ENCODE measurements at places on chromosomes 4 and X. TPM values are rescaled to one million over a fixed set of nuclear protein-coding genes. Genes with fewer than 3 reads are reported as not detected.

The TLR7 gene
- 0.73 TPM for total RNA-seq

GRCh38 chrX:141278306-141278705 lies 36.0 kb upstream of the SPANXC start:
- no peak overlapping the region for H3K27ac ChIP-seq
- H3K4me1 ChIP-seq, result no peaks in the 10 kb centered on the region
- H3K27me3 ChIP-seq, result no peaks in the 10 kb centered on the region
- no peaks in the 10 kb centered on the region for H3K36me3 ChIP-seq
- no peak overlapping the region for H3K4me3 ChIP-seq

GRCh38 chrX:15751155-15751819 lies 13.2 kb downstream of the CA5B start:
- peaks cover 57% of the 10 kb centered on the region for H3K4me1 ChIP-seq
- H3K27ac ChIP-seq, result peak overlapping the region; percentile 100

- no peaks in the 10 kb centered on the region for H3K36me3 ChIP-seq
- no peaks in the 10 kb centered on the region for H3K4me1 ChIP-seq
- no peaks in the 10 kb centered on the region for H3K27me3 ChIP-seq
- H3K4me3 ChIP-seq, result no peak overlapping the region
Measured at GRCh38 chr4:92381616-92382015, 77.8 kb downstream of the GRID2 start.
